ENCODE measurements at places on chromosomes 4 and X.
A peak's percentile ranks its signal among the peaks of the same experiment; 100 is the strongest.

GRCh38 chrX:103831803-103832544 lies at the start of gene RAB9B:
Gene RAB9B (minus strand): TSS chrX:103832257. CDS start chrX:103825784, 6,473 bp downstream.
- DNase-seq = peak; percentile 40

GRCh38 chr4:142120921-142121320 lies 484.5 kb downstream of the IL15 start:
- no peak for DNase-seq

DNA sequence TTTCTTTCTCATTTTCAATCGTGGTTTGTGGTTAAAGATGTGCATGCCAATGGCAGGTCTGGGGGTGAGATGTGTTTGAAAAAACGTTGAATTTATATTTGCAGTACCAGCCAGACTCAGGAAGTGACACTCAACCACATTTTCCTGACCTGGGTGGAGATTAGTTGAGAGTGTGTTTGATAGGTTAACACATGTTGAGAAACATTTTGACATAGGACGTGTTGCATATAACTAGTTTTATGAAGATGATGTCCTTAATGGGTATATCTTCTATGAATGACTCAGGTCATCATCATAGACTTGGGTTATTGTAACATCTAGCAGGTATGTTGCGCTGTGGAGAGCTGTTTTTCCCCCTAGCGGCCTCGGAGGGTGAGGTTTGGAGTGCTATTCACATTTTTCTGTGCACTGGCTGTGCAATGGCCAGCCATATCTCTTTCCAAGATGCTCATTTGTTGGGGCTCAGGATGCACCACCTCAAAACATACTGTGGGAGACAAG lies 21.7 kb upstream of the CD38 start:
- DNase-seq = peak; percentile 68

DNA sequence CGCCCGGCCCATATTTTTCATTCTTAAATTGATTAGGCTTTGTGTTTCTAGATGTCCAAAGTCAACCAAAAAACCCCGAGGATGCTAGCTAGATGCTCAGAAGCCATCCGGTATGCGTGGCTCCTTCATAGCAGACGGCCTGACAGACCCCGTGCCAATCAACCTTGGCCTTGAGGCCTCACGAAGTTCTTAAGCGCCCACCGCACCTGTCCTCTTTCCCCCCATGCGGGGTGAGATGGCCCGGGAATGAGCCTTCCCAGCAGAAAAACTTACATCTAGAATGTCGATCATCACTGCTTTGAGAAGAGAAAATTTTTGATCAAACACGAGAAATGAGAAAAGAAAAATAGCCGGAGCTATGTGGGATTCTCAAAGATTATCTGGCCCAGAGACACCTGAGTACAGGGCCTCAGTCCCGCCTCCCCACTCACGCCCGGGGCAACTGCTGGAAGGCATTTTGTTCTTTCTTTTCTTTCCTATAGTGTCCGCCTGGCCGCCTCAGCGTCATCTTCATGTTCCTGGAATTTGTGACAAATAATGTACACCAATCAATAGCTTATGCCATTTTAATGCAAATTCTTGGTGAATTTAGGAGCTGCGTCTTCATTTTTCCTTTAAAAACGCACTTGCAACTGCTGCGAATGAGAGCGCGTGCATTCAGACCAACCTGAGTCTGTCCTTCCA lies 1.6 kb upstream of the NAT8L start:
- DNase-seq = no peak

- no peak for DNase-seq
Observed at GRCh38 chrX:68694435-68695205, 47.2 kb downstream of the STARD8 start.

DNA sequence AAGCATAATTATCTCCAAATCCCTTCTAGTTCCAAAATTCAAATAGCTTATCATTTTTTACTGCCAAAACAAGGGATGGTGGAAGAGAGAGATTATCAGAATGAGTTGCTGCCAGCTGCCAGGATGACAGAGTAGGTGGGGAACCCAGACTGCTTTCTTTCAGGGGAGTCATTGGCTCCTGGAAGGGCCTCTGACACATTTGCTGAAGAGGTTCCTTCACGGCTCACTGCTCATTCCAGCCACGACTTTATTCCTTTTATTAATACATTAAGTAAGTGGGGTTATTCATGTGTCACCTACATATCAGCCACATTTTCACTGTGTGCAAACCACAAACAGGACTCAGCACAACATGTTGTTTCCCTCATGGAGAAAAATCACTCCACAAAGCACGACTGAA lies 12.7 kb upstream of the SMIM43 start:
- DNase-seq = no peak

- DNase-seq = no peak
Observed at GRCh38 chrX:17377091-17377717, 2.2 kb downstream of the NHS start.

DNA sequence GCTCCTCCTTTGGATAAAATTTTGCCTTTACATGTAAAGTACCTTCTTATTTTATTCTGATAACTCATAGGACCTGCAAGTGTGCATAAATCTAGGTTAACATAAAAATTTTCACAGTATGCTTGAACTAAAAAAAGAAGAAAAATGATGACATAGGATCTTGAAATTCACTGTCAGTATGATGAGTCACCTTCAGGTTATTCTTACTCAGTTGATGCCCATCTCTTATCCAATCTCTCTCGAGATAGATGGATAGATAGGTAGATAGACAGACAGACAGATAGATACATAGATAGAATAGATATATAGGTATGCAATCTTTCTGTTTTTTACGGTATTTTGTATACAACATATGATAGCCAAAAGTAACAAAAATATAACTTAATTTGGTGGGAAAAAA lies 485.5 kb downstream of the NAF1 start:
- no peak for DNase-seq

GRCh38 chr4:73988061-73988460 lies at the start of gene PPBP:
Gene PPBP (minus strand): TSS chr4:73988190. CDS start chr4:73988103, 87 bp downstream.
- no peak for DNase-seq

DNA sequence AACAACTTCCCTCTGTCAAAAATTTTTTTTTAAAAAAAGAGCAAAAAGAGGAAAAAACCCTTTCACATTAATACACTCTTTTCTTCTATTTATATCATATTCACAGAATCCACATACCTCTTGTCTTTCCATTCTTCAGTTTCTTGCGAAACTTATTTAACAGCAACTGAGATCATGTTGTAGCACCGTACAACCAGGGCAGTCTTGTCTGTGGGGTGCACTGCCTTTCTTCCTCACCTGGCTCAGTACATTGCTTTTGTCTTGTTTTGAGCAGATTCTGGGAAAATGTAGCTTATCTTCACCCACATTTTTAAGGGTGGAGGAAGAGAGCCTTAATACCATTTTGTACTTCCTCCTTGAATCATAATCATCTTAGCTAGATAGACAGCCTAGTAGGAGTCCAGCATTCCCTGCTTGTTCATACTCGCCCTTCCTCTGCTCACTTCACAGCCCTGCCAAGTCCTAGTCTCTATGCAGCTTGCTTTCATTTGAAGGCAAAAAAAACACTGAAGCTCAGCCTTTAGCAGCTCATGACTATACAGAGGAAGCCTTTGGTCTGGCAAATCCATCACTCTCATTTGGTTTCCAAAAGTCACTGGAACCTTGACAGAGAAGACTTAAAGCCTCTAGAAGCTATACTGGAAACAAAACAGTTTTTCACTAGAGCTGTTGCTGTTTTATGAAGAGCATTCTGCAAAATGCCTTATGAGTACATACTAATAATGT lies 140.6 kb upstream of the BANK1 start:
- no peak for DNase-seq

DNA sequence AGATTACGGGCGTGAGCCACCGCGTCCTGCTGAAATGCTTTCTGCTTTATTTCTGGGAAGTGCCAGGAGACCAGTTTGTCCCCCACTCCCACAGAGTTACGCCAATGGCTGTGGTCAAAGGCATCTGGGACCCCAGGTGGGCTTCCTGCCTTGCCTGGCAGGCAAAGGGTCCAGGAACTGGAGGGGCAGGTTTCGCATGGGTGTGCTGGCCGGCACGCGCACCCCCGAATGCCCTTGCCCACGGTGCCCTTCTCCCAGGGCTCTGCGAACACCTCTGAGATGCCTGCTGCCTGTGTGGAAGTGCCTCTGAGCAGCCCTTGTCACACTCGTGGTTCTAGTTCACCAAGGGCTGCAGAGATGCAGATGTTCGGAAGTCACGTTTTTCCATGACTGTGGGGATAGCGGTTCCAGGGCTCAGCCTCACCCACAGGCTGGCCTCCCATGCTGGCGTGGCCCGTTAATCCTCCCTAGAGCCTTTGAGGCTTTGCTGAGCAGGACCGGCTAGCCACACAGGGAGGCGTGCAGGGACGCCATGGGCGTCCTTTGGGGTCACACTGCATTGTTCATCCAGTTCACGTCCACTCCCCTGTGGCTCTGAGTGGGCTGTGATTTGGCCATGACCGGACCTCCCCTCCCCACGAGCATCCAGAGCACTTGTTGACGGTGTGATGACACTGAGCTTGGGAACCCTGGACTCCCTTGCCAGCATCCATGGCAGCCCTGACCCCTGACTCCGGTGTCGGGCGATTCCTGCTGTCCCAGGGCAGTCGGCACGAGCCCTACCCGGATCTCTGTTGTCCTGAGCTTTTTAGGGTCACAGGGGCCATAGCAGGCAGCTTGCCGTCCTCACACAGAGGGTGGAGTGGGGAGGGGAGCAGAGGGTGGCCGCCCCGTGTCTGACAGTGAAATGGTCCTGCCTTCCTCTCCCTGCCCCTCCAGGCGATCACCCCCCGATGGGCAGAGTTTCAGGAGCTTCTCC lies 12.7 kb upstream of the ADD1 start:
- no peak for DNase-seq

- no peak for DNase-seq
Observed at GRCh38 chr4:98722000-98722399, 63.6 kb upstream of the TSPAN5 start.

DNA sequence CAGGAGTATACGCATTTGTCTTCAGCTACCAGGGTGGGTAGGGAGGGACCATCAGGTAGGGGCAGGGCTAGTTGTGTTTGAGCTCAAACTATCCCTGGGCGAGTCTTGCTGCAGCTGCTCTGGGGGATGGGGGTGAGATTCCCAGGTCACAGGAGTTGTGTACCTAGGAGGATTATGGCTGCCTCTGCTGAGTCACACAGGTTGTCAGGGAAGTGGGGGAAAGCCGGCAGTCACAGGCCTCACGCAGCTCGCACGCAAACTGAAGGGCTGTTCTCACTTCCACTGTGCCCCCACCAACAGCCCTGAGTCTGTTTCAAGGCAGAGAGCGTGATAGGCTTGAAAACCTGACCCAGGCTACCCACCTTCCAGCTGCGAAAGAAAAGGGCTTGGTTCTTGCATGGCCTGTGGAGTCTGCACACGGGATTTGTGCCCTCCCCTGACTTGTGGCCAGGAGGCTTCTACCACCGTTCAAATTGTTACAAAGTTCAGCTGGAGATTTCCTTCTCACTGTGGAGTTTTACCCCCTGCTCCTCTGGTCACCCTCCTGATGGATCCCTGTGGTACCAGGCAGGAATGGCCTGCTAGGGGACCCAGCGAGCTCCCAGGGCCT lies 63.8 kb downstream of the ARFIP1 start:
- no peak for DNase-seq

- no peak for DNase-seq
Observed at GRCh38 chr4:2858451-2859217, 15.0 kb downstream of the ADD1 start.

GRCh38 chr4:168269896-168270295 lies 48.7 kb downstream of the DDX60 start:
- DNase-seq = no peak

DNA sequence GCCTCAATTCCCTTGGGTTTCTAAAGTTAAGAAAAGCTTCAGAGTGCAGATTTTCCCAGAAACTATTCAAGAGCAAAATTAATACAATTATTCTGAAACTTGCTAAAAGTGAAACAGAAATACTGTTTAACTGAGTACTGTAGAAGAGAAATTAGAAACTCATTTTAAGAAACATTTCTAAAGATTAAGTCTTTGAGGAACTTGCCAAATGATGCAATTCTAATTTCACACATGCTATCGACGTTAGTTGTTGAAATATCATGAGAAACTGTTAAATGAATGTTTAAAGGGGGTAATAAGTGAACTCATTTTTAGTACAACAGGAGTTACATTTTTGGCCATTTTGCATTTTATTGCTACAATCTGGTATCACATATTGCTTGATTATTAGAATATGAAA lies 125.3 kb upstream of the MAOA start:
- no peak for DNase-seq

DNA sequence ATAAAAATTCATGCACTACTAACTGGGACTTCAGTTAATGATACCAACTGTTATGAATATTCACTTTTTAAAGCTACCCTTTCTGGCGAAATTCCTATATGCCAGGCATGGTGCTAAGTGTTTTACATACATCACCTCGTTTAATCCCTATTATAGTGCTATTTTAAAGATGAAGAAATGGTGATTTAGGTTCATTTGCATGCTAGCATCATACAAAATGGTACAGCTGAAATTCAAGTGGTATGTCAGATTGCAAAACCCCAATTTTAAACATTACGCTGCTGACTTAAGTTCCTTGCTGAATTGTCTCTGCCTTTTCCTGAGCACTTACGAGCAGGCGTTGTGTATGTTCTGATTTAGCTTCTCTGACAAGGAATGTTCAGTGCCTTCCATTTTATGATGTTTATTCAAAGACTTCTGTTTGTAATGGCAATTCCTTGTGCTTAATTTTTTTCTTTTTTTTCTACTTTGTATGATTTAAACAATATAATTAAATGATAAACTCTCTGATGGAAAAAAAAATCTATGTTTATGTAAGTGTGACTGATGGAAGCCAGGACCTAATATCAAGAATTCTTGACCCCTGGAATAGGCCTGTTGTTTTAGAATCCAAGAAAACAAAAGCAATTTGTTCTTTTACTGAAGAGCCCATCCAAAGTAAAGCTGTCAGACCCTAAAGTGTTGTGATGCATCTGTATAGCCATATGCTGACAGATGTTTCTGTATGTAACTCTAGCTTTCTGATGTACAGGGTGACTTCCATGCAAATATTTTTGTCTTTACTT lies 148.1 kb downstream of the PCDH7 start:
- no peak for DNase-seq

DNA sequence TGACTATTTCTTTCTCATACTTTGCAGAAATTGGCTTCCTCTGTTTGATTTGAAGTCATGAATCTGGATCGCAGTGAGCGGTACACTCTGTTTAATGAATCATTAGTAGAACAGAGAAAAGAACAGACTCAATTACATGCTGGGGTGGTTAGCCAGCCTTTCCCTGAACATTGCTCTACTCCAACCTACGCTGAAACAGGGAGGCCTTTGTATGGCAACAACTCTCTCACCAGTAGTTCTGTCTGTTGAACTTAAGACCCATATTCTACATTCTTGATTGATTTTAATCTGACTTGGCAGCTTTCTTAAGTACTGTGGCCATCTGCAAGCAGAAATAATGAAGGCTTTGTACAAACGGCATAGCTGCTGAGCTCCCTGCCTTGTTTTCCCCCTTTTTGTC lies 19.0 kb upstream of the AP1S2 start:
- DNase-seq = no peak

DNA sequence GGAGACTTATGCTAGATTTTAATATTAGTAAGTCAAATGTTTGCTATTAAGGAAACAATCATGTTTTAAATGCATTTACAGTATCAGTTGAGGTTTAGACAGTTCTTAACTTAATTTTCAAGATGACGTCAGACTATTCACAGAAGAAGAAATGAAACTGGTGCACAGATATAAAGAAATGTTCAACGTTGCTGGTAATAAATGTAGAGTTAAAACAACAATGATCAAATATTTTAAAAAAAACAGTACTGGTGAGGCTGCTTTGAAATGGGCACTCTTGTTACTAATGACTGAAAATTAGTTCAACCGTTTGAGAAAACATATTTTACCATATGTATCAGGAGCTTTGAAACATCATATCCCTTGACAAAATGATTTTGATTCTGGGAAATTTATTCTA lies 44.2 kb downstream of the ABHD18 start:
- DNase-seq = no peak
